Fibroblast of skin of scalp (primary cell): ENCODE measurements at places on chromosomes 7 and 10.

DNA sequence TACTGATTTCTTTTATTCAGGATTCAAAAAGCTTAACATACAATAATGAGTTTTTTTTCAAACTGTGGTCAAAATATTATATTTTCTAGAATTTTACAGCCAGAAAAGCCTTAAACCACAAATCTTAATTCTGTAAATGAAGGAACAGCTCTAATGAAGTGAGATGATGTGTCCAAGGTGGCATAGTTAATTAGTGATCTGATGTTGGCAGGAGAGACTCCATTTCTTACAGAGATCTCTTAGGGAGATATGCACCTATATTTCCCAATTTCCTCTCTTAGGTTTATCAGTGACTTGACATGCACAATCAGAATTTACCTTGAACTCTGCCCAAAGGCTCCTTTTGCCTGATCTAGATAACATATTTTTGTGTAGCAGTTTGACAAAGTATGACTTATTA is 211.1 kb upstream of the ZNF804B start:
- no peak for DNase-seq

- no peak for DNase-seq
These were observed 19.8 kb downstream of the PIK3AP1 start for GRCh38 chr10:96700374-96701099.

GRCh38 chr10:89391907-89392756 is at the start of gene IFIT1:
TSS of gene IFIT1 (plus strand) at chr10:89392623. CDS start at chr10:89392713, 90 bp downstream.
- peak; percentile 88 for DNase-seq

GRCh38 chr7:12139416-12139815 is 71.7 kb upstream of the TMEM106B start:
- no peak for DNase-seq

DNA sequence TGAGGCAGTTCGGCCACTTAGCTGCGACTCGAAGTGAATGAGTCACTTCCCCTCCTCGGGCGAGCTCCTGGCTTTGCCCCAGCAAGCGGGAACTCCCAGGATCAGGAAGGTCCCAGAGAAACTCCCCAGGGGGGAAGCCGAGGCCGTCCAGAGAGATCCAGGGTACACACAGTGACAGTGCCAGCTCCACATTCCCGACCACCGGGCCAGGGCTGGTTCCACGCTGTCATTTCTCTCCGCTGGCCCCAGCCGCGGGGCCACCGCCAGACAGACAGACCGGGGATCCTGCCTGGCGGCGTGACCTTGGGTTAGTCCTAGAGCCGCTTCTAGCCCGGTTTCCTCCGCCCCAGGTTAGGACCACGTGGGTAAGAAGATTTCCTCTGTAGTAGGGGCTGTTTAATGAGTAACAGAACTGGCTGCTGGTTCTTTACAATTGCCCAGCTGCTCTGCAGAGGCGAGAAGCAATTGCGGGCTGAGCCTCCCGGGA is 463 bp upstream of the UPP1 start:
- DNase-seq, result peak; percentile 97

- no peak for DNase-seq
These were observed 425.5 kb downstream of the CNTNAP2 start for GRCh38 chr7:146542101-146542500.

GRCh38 chr7:153247926-153248325 is 488.4 kb downstream of the ACTR3B start:
- DNase-seq, result no peak

- DNase-seq, result no peak
These were observed 495.9 kb downstream of the XPNPEP1 start for GRCh38 chr10:109427411-109427810.

DNA sequence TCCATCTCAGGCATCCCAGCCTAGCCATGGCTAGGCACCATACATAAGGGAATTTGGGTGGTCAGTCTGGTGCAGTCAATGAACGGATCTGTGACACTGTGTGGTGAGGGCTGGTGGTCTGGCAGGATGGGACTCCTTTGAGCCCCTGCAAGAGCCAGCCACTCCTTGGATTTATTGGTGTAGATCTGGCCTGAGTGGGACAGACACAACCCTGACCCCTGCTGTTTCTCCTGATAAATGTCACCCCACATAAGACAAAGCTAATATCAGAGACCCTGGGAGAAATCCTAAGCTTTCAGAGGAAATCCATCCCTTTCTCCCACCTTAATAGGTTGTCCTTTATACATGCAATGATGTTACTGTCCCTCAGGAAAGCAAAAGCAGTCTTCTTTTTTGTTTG is 2.3 kb downstream of the FBXO24 start:
- peak; percentile 42 for DNase-seq

- no peak for DNase-seq
These were observed 117.5 kb upstream of the AGK start for GRCh38 chr7:141433698-141434097.
